ENCODE measurements at places on chromosomes 12 and 14. TPM values are rescaled to one million over a fixed set of nuclear protein-coding genes. Genes with fewer than 3 reads are reported as not detected.

EFCAB11 gene
- total RNA-seq = 5.2 TPM

TOMM20L gene
- total RNA-seq = not detected

GCH1 gene
- 71.5 TPM for total RNA-seq

PIWIL1 gene
- not detected for total RNA-seq

DNA sequence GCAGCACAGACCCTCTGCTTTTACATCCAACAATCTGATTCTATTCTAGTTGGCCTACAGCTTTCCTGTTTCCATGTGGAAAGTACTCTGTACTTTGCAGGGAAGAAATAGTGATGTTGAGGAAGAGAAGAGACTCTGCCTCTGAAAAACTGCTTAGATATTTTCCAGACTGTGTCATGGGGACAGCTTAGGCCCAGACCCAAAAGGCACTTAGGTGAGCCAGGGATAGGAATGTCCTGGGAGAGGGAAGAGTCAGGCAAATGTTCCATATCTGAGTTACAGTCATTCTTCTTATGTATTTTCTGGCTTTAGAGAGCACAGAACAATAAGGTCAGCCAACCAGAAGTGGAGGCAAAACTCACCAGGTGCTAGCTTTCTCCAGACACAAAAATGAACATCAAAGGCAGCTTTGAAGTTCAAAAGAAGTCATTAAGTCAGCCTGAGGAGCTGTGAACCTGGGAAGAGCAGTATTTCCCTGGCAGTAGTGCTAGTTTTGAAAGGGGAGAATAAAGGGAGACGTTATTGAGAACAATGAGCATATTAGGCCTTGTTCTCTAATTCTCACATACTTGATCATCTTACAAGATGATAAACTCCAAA, 199.7 kb upstream of the LMNTD1 start:
- no peak overlapping the region for H3K27ac ChIP-seq
- no peaks in the 10 kb centered on the region for H3K4me1 ChIP-seq
- no peaks in the 10 kb centered on the region for H3K36me3 ChIP-seq
- H3K4me3 ChIP-seq = no peak overlapping the region
- no peak for DNase-seq

- DNase-seq = no peak
- H3K27ac ChIP-seq = no peak overlapping the region
- H3K27me3 ChIP-seq = no peaks in the 10 kb centered on the region
- H3K4me3 ChIP-seq = no peak overlapping the region
- H3K36me3 ChIP-seq = no peaks in the 10 kb centered on the region
- no peaks in the 10 kb centered on the region for H3K4me1 ChIP-seq
Observed at GRCh38 chr12:104775731-104776231, 182.3 kb downstream of the SLC41A2 start.

DNA sequence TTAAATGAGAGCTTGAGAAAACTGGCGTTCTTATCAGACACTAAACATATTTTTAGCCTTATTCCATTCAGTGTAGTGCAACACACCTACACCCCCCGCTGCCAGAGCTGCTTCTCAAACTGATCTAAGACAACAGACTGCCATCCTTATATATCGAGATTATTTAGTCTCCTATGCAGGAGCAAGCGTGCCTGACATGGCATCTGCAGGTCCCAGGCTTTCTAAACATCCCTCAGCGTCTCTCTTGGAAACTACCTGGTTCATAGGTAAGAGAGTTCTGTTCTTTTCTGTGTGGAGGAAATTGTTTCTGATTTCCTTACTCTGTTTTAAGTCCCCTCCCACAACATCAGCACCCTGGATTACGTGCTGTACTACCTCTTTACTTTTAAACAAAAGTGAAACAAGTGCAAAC, 117.1 kb upstream of the PTPRB start:
- H3K4me3 ChIP-seq = no peak overlapping the region
- no peaks in the 10 kb centered on the region for H3K4me1 ChIP-seq
- H3K27me3 ChIP-seq = no peaks in the 10 kb centered on the region
- no peak overlapping the region for H3K27ac ChIP-seq
- no peaks in the 10 kb centered on the region for H3K36me3 ChIP-seq

- DNase-seq = no peak
- H3K27ac ChIP-seq = no peak overlapping the region
- peaks cover 17% of the 10 kb centered on the region for H3K4me1 ChIP-seq
Observed at GRCh38 chr12:13104409-13104808, 942 bp upstream of the GSG1 start.

GRCh38 chr12:109612975-109613502, 39.4 kb downstream of the MVK start:
- H3K4me3 ChIP-seq = no peak overlapping the region
- H3K4me1 ChIP-seq = no peaks in the 10 kb centered on the region
- H3K27ac ChIP-seq = no peak overlapping the region
- H3K36me3 ChIP-seq = no peaks in the 10 kb centered on the region
- no peak for DNase-seq
- no peaks in the 10 kb centered on the region for H3K27me3 ChIP-seq

DNA sequence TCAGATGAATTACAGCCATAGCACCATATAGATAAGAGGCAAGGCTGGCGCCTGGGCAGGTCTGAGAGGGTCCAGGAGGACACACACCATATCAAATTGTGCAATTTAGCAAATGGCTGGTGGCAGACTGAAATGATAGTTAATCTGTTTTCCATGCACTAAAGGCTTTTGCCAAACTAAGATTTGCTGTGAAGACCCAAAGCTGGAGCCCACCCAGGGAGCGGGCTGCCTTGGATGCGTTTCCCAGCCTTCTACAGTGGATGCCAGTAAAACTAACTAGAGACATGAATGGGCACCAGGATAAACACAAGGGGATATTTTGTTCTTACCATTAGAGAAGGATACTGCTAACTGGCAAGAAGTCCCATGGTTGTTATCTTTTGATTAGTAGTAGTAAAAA, 475.1 kb downstream of the DPF3 start:
- DNase-seq = no peak
- no peak overlapping the region for H3K4me3 ChIP-seq
- H3K4me1 ChIP-seq = peaks cover 4% of the 10 kb centered on the region
- H3K27me3 ChIP-seq = no peaks in the 10 kb centered on the region
- no peaks in the 10 kb centered on the region for H3K36me3 ChIP-seq

- no peak overlapping the region for H3K4me3 ChIP-seq
- no peaks in the 10 kb centered on the region for H3K4me1 ChIP-seq
- DNase-seq = no peak
- H3K27ac ChIP-seq = no peak overlapping the region
Observed at GRCh38 chr12:116313194-116313927, 35.9 kb upstream of the MED13L start.

DNA sequence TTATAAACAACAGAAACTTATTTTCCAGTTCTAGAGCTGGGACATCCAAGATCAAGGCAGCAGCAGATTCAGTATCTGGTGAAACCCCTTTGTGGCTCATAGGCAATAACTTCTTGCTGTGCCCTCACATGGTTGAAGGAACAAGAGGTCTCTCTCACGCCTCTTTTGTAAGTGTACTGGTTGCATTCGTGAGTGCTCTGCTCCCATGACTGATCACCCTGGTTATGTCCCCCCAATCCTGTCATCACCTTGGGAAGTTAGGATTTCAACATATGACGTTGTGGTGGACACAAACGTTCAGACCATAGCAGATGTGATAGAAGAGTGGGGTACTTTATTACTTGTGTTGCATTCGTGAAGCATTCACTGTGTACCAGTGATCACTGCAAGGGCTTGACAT, 184.0 kb downstream of the SRGAP1 start:
- H3K4me3 ChIP-seq = no peak overlapping the region
- DNase-seq = no peak
- no peaks in the 10 kb centered on the region for H3K27me3 ChIP-seq
- no peak overlapping the region for H3K27ac ChIP-seq
- no peaks in the 10 kb centered on the region for H3K36me3 ChIP-seq
